ENCODE measurements at places on chromosomes 12 and 14.
A peak's percentile ranks its signal among the peaks of the same experiment; 100 is the strongest.

GRCh38 chr14:99057576-99058083 is 214.4 kb downstream of the BCL11B start:
- no peak for DNase-seq

DNA sequence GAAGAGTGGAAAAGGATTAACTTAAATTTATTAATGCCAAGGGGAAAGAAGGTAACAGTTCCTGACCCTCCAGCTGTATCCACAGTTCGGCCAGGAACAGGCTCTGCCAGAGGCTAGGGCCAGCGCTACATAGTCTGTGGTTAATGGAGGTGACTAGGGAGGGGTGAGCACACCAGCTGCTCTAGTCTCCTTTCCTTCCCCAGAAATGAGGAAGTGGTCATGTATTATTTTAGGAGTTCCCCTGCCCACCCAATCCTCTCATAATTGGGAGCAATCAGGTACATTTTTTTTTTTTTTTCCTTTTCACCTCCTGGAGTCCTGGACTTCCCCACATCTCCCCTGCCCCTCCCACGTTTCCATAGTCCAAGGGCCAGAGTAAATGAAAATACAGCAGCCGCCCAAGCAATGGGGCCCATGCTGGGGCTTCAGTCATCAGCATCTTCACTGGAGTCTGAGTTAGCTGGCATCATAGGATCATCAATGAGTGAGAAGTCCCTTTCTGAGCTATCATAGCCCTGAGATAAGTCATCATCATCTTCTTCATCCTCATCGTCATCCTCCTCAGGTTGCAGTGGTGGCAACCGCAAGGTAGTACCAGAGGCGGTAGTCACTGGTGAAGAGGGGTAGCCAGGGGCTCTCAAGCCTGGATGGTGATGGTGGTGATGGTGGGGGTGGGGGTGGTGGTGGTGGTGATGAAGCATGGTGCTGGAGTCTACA is 1.5 kb upstream of the SUPT16H start:
- DNase-seq, result no peak

DNA sequence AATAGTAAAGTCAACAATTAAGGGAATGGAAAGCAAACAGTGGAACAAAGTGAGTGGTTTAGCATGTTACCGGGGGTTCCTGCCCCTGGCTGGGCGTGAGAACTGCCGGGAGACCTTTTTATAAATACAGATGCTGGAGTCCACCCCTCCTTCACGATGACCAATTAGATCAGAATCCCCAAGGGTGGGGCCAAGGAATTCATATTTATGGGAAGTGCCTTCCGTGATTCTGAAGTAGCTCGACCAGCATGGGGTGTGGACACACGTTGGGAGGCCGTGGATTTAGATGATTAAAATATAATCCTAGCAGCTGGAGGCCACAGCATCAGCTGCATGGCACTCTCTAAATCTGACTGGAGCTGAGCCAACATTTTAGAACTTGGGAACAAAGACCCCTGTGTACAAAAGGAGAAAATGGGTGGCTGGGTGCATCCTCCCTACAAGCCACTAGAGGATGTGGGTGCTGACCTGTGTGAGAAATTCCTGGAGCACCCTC is 87.9 kb downstream of the SRRM4 start:
- no peak for DNase-seq

DNA sequence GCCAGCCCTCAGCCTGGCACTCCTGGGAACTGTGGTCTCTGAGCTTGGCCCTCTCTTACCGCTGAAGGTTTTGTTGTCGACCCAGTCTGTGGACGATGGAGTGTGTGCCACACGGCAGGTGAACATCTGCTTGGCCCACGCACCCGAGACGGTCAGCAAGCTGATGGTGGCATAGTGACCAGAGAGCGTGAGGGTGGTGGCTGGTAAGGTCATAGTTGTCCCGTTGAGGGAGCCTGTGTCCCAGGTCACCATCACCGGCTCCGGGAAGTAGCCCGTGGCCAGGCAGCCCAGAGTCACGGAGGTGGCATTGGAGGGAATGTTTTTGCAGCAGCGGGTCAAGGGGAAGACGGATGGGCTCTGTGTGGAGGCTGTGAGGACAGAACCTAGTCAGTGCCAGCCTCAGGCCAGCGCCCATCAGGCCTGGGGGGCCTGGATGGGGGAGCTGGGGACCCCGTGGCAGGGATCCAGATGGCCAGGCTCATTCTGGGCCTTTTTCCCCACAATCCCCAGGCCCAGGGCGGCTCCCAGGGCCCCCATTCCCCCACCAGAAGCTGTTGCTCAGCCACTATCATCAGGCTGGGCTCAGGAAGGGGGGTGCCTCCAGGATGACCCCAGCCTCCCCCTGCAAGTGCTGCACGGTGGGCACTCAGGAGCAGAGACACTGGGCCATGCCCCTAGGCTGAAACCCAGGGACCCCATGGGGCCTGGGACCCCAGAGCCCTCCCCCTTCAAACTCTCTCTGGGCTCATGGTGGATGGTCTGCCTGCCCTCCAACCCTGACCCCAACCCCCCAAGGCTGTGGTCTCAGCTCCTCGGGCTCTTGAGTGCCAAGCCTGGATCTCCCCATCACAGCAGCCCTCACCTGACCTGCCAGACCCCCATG is 75.2 kb downstream of the TMEM121 start:
- DNase-seq, result no peak

DNA sequence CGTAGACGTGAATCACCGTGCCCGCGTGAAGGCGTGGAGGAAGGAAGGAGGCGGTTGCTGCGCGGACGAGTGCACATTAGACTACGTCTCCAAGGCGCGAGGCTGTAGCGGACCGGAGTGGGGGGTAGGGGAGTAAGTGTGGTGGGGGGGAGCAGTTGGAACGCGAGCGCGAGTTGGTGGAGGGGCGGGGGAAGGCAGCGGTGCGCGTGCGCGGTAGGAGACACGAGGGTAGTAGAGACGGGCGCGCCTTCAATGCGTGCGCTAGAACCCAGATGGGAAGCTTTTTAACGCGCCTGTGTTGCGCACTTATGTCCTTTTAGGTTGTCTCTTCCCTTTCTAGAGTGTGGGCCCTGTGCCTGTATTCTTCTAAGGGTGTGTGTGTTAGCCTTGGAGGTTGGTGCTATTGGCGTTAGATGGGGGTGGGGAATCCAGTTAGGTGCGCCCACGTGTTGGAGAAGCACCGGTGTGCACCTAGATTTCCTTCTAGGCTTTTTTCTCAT is 604 bp downstream of the EIF4B start:
- DNase-seq, result no peak

DNA sequence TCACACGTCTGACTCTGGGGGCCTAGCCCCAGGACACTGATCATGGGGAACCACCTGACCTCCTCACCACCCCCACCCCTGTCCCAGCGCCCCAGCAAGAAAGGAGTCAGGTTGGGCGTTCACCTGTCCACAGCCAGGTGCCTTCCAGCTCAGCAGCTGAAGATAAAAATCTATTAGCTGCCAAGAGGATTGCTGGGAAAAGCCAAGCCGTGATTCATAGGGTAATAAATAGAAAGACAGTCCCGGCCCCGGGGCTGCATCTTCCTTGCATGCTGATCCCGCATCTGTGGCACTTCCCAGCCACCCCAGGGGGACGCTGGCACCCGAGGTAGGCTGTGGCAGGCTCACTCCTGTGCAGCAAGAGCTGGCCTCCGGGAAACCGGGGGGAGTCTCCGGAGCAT is 70.2 kb upstream of the NCOR2 start:
- no peak for DNase-seq

DNA sequence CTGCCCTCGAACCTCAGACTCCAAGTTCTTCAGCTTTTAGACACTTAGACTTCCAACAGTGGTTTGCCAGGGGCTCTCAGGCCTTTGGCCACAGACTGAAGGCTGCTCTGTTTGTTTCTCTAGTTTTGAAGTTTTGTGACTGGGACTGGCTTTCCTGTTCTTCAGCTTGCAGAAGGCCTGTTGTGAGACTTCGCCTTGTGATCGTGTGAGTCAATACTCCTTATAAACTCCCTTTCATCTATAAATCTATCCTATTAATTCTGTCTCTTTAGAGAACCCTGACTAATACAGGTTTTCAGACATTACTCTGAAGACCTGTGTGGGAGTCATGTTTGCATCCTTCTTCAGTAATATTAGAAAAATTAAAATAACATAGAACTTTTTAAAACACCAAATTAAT is 289.1 kb downstream of the RMST start:
- DNase-seq, result no peak

DNA sequence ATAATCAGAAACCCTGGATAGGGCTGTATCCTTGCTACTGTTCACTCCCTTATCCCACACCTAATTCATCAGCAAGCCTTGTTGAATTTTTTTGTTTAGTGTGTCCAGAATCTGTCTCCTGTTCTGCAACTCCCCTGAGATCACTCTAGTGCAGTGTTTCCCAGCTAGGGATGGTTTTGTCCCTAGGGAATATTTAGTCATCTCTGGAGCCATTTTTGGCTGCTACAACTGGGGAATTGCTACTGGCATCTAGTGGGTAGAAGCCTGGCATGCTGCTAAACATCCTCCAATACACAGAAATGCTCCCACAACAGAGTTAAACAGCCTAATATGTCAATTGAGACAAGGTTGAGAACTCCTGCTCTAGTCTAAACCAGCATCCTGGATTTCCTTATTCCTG is 248.0 kb downstream of the NPAS3 start:
- no peak for DNase-seq

DNA sequence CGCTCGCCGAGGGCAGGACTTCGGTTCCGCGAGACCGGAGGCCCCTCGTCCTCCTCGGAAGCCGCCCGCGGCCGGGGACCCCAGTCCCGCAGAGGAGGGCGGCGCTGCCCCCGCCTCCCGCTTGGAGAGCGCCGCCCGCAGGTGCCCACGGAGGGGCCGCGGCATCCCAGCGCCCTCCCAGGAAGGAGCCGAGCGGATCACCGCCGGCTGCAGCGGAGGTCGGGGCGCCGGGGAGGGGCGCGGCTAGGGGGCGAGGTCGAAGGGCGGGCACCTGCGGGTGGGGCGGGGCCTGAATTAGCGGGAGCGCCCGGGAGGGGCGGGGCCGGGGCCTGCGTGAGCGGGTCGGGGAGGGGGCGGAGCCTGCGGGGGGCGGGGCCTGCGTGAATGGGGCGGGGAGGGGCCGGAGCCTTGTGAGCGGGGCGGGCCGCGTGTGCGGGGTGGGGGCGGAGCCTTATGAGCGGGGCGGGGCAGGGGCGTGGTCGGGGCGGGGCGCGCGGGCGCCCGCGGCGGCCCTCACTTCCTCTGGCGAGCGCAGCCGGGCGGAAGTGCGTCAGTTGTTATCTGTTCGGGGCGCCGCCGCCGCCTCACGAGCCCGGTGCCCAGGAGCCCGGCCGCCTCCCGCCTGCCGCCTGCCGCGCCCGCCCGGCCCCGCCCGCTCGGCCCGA is at the start of gene FBRSL1:
Gene FBRSL1, plus strand, starts transcription at position 550 of the 665 bp plus-strand sequence.
- DNase-seq, result peak; percentile 35

GRCh38 chr14:32627545-32628298 is 298.6 kb downstream of the AKAP6 start:
- no peak for DNase-seq

GRCh38 chr12:47602325-47602724 is 103.5 kb downstream of the RPAP3 start:
- no peak for DNase-seq

DNA sequence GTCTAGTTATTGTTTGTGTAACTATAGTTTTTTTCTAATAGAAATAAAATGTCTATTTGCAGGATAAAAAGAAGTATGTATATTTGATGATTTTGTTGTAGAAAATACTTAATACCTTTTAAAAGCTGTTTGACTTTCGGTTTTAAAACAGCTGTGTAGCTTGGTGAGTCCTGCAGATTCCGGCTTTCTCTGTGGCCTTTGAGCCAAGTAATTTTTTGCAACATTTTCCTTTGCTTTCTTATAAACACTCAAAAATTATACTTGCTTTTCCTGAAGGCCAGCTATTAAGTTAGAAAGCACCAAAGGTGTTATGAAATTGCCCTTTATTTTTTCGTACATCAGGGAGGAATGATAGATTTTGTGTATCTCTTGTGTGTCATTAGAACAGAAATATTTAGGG is 63.6 kb downstream of the CRADD start:
- DNase-seq, result no peak

DNA sequence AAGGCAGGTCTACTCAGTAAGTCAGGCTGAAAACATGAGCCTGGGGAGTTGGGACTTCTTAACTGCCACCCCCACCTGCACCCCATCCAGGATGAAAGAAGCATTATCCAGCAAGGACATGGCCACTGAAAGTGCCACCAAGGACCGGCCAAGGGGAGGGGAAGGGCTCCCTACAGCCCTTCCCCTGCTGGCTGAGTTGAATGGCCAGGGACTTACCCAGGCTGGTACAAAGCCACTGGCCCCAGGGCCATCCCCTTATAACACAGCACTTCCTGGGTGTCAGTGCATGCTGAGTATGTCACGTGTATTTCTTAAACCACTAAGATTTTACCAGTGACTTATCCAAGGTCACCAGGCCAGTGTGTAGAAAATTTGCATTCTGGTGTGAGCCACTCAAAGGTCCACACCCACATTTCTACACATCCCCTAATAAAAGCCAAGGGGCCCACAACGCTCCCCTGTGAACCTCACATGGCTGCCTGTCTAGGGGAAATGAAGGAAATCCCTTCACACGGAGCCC is 29.3 kb upstream of the ZFP36L1 start:
- DNase-seq, result no peak

DNA sequence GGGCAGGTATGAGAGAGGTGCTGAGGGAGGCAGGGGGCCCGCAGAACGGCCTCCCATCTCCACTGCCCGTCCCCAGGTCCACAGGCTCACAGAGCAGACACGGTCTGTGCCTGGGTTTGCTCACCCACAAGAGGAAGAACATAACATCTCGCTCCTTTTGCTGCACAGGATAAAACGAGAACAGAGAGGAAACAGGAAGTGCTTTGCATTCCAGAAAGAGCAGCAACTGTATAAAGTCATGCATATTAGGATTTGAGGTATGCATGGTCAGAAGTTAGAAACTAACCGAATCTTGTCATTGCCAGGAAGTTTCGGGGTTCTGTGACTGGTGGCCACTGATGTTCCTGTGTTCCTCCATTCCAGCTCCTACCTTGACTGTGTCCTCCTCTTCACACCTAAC is 25.0 kb downstream of the NTF3 start:
- peak; percentile 5 for DNase-seq

- DNase-seq, result no peak
These were observed 70.6 kb downstream of the SAMD4A start for GRCh38 chr14:54637270-54638134.

GRCh38 chr14:93723001-93723400 is 65.3 kb downstream of the PRIMA1 start:
- DNase-seq, result no peak

DNA sequence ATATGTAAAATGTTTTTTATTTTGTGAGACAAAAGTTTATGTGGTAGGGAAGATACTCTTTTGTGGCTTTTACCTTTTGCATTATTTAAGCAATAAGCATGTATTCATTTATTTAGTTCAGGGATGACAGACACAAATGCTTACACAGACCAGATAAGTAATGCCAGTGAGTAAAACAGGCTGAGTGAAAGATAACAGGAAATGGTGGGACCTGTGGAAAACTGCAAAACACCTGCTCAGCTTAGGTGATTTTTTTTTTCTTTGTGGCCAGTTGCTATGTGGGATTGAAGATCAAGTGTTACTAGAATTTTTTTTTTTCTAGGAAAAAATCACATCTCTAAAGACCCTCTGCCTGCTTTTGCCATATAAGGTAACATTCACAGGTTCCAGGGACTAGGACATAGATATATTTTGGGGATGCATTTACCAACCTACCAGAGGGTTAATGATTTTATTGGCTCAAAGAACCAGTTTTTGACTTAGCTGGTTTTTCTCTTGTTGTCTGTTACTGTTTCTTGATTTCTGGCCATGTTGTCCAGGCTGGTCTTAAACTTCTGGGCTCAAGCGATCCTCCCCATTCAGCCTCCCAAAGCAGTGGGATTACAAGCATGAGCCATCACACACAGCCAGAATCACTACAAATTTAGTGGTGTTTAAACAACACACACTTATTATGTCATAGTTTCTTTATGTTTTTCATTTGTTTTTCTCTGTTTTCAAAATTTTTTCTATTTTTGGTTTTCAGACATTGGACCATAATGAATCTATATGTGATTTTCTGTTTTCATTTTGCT is 9.8 kb downstream of the PSMA6 start:
- no peak for DNase-seq

Measured in skeletal muscle cell (primary cell).